ENCODE measurements at places on chromosomes 3 and 15.

- DNase-seq: no peak
These were observed 57.4 kb downstream of the ZNF280D start for GRCh38 chr15:56675930-56676329.

DNA sequence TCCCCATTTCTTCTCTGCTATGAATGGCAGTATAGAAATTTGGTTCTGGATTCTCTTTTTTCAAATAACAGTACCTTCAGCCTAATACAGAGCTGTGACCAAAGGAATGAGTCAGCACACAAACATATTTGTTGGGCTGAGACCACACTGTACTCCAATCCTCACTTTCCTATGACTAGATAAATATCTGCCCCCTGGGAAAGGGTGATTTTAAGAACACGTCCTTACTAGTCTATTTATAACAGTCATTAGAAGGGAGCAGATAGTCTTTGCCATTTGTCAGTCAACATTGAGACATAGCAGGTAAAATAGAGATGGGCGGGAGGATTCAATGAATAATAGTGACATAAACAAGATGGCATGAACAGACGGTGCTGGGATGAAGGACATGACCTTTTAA is 461.3 kb downstream of the MCTP2 start:
- DNase-seq: no peak

DNA sequence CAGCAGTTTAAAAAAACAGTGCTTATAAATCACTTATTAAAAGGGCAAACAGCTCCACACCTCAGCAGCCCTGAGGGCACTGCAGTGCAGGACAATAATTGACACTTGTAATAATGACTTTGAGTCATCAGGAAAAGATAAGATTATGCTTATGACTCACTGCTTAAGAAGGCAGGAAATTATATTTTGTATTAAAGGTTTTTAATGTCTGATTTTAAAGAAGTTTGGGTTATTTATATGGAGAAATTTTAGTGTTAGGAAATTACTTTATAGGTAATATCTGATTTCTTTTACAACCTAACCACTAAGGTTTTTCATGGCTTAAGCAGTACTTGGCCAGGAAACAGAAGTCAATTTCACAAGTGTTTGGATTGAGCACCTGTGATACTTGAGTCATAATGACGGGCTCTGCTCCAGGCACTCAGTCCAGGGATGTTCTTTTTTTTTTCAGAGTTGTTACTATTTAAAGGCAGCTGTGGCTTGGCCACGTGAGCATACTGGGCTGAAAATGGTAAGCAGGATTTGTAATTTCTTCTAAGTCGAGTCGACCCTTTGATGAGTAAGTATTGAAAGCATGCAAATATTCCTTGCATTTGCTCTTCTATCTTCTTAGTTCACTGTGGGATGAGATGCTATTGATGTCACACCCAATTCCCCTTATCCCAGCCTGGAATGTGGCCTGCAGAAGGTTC is 21.6 kb upstream of the SLC6A20 start:
- DNase-seq: peak; percentile 70

GRCh38 chr15:63368503-63368902 is 13.1 kb downstream of the CA12 start:
- no peak for DNase-seq

DNA sequence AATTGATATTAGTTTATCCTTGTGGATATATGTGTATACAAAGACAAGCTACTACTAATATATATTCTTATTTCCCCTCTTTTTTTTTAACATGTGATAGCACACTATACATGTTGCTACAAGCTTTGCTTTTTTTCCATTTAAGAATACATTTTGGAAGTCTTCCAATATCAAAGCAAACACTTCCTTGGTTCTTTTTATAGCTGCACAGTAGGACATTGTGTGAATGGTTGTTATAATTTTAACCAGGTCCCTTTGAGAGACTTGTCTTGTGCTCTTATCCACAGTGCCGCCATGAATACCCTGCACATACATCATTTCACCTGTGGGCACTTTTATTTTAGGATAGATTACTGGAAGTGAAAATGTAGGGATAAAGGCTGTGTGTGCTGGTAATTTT is 88.7 kb downstream of the CACNA2D3 start:
- DNase-seq: no peak

- DNase-seq: no peak
These were observed 15.2 kb upstream of the C3orf49 start for GRCh38 chr3:63803911-63804310.

Data from Calu3 (cell line).